Type B pancreatic cell (in vitro differentiated cells): ENCODE measurements at places on chromosomes 11 and 22. TPM values are rescaled to one million over a fixed set of nuclear protein-coding genes. Genes with fewer than 3 reads are reported as not detected.

Gene ABTB2
- total RNA-seq = 9.0 and 13.5 TPM in 2 replicates

Gene OR8D4
- total RNA-seq = not detected in 2 replicates

Gene HIC2
- total RNA-seq = 36.1 and 65.5 TPM in 2 replicates

Gene RAC2
- total RNA-seq = 0.24 and 1.2 TPM in 2 replicates

Gene HEPHL1
- 0.05 TPM in 1 of 2 replicates, not detected in the other for total RNA-seq

Gene UPK3A
- 0.29 and 0.62 TPM in 2 replicates for total RNA-seq

Gene SHANK3
- 6.8 and 13.1 TPM in 2 replicates for total RNA-seq

Gene NLRP6
- 0.19 TPM in 1 of 2 replicates, not detected in the other for total RNA-seq

Gene ARHGAP42
- total RNA-seq = 10.5 and 22.6 TPM in 2 replicates

Gene FGF3
- not detected in 2 replicates for total RNA-seq

Gene KCNQ1OT1
- total RNA-seq = 3.3 and 7.0 TPM in 2 replicates

Gene MS4A1
- not detected in 2 replicates for total RNA-seq

Gene SLC37A4
- total RNA-seq = 40.5 and 41.4 TPM in 2 replicates

Gene MRGPRX4
- not detected in 2 replicates for total RNA-seq

Gene CCDC157
- total RNA-seq = 6.9 and 9.4 TPM in 2 replicates

Gene C22orf15
- 1.7 TPM in 1 of 2 replicates, not detected in the other for total RNA-seq

Gene RBX1
- total RNA-seq = 62.8 and 68.1 TPM in 2 replicates

Gene CD81
- 350 and 438 TPM in 2 replicates for total RNA-seq

Gene NLRX1
- 8.7 and 11.5 TPM in 2 replicates for total RNA-seq

Gene TMEM179B
- total RNA-seq = 41.1 and 53.1 TPM in 2 replicates

Gene SLC29A2
- 22.2 and 31.7 TPM in 2 replicates for total RNA-seq

Gene EMID1
- total RNA-seq = 4.2 and 11.4 TPM in 2 replicates

Gene APOA4
- 21.7 and 88.5 TPM in 2 replicates for total RNA-seq

Gene PACSIN3
- 52.5 and 77.2 TPM in 2 replicates for total RNA-seq

Gene AIFM3
- 0.69 and 2.6 TPM in 2 replicates for total RNA-seq

Gene SCGB1A1
- total RNA-seq = not detected in 2 replicates

Gene ELFN2
- 0.53 and 1.3 TPM in 2 replicates for total RNA-seq

Gene RIMBP3B
- 0.29 TPM in 1 of 2 replicates, not detected in the other for total RNA-seq

Gene SGSM1
- 3.7 and 5.1 TPM in 2 replicates for total RNA-seq

Gene TNNT3
- total RNA-seq = 17.3 and 40.9 TPM in 2 replicates

Gene CHRNA10
- total RNA-seq = 1.5 and 2.9 TPM in 2 replicates

Gene SHISAL1
- total RNA-seq = 2.3 and 2.8 TPM in 2 replicates

Gene OR51I1
- not detected in 2 replicates for total RNA-seq

Gene RFPL1
- not detected in 2 replicates for total RNA-seq

Gene OR51B2
- not detected in 2 replicates for total RNA-seq

Gene PAX6
- 18.9 and 23.8 TPM in 2 replicates for total RNA-seq

Gene MMP27
- not detected in 2 replicates for total RNA-seq

Gene VWCE
- 5.4 and 20.0 TPM in 2 replicates for total RNA-seq

Gene CATSPERZ
- total RNA-seq = not detected in 2 replicates

Gene IGSF9B
- 6.6 and 10.6 TPM in 2 replicates for total RNA-seq

Gene CABP4
- total RNA-seq = not detected in 2 replicates

Gene NCR3LG1
- 6.0 and 12.3 TPM in 2 replicates for total RNA-seq

Gene WT1
- 2.7 and 5.2 TPM in 2 replicates for total RNA-seq

Gene ZNF280A
- not detected in 2 replicates for total RNA-seq
